Activated T-cell treated with anti-CD3 and anti-CD28 coated beads, Interleukin-2, amount 50 U/mL, for 1 hour (primary cell): ENCODE measurements at places on chromosomes 1 and 21.

DNA sequence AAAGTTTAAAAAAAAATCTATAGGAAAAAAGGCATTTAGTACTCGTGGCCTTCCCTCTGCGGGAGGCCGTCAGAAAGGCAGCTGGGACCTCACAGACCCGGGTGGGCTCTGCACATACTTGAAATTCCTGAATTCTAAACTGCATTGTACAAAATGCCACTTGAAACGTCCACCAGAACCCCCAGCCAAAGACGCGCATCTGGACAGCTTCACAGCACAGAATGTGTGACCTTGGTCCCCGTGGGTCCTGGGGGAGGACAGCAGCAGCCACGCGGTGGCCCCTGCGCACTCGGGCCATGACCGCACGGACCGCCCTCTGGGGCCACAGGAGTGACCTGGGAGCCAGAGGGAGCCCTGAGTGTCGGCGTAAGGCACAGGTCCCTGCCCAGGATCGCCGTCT lies 20.6 kb upstream of the MRPS14 start:
- no peak for DNase-seq

- DNase-seq: no peak
Measured at GRCh38 chr1:111791776-111792175, 36.1 kb downstream of the DDX20 start.

- no peak for DNase-seq
Measured at GRCh38 chr1:17255336-17255735, 6.4 kb downstream of the PADI3 start.

DNA sequence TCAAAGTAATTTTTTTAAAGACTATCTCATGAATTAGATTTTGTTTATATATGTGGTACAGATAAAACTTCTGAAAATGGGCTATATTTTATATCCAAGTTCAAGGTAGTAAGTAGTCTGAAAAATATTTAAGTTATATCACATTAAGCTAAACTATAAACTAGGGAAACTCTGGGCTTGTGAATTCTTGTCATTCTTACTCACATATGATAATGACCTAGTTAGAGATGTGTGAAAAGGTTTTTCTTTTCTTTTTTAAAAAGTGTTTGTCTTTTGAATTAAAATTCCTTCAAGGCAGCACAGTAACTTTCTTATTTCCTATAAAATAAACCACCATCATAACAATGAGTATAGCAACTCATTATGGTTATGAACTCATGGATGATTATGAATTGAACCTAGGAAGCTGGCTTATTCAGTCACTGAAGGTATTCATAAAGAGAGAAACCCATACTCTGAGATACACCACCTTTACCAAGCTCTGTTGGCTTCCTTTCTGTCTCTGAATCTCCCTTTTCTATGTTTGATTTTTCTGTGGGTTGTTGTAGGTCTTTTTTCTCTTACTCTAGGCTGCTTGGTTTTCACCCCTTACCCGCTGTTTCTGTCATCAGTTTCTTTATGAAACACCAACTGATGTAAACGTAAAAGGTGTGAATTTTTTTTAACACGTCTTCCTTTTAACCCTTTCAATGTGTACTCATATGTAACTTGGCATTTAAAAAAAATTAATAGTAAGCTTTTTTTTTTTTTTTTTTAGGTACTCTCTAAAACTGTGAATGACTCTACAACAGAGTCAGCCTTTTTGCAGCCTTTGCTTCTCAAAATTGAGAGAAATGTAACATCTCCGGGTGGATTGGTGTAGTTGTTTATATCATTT lies 25.2 kb downstream of the IL12RB2 start:
- DNase-seq: no peak

GRCh38 chr1:30507401-30508174 lies 215.8 kb downstream of the MATN1 start:
- DNase-seq: no peak

GRCh38 chr1:108742253-108742652 lies 4.2 kb upstream of the STXBP3 start:
- no peak for DNase-seq

GRCh38 chr1:227709451-227709850 lies 25.7 kb downstream of the JMJD4 start:
- DNase-seq: no peak

DNA sequence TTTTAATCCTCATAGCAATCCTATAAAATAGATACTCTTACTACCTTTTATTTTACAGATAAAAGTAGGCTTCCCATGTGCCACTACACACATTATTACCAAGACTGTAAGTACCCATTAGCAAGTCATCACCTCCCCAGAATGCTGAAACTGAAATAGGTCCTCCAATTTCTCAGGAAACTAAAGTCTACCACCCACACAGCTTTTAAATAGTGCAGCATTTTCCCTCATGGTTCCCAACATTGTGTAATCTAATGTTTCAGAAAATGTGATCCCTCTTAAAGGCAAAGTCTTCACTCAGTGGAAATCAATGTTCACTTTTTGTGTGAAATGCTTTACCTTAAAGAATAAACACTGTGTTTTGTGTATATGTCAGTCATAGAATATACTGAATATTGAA lies 356.5 kb downstream of the GPATCH2 start:
- no peak for DNase-seq

DNA sequence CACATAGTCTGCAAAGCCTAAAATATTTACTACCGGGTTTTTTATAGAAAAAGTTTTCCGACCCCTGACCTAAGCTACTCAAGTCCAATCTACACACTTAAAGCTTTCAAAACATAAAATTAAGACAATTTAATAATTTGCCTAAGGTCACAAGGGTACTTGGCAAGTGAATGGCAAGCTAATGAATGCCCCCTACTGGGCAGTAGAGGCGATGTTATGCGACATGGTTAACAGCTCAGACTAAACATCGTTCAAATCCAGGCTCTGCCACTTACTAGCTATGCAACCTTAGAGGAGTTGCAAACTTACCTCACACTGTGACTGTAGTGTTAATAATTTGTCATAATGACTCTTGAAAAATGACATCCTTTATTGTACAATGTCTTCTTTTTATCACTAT lies 317.2 kb upstream of the NFIA start:
- no peak for DNase-seq

GRCh38 chr1:10943041-10943440 lies 69.4 kb upstream of the TARDBP start:
- no peak for DNase-seq
